Neuronal stem cell (in vitro differentiated cells): ENCODE measurements at places on chromosomes 7 and 10.
A peak's percentile ranks its signal among the peaks of the same experiment; 100 is the strongest.

DNA sequence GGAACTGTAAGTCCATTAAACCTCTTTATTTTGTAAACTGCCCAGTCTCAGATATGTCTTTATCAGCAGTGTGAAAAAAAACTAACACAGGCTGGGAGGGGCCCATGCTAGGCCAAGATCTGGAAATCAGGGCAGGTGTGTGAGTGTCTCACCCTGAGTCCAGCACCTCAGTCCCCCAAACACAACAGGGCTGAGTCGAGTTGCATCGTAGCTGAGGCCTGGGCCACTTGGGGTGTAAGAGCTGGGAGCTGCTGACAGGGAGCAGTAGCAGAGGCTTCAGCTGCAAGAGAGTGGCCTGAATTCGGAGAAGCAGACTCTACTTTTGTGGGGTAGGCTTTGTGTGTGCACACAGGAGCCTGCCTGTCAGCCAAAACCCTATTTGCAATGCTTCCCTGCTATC lies 553.1 kb downstream of the PTPRN2 start:
- no peak for DNase-seq
- H3K4me3 ChIP-seq: no peak overlapping the region
- H3K36me3 ChIP-seq: no peaks in the 10 kb centered on the region
- H3K27me3 ChIP-seq: peaks cover 17% of the 10 kb centered on the region

DNA sequence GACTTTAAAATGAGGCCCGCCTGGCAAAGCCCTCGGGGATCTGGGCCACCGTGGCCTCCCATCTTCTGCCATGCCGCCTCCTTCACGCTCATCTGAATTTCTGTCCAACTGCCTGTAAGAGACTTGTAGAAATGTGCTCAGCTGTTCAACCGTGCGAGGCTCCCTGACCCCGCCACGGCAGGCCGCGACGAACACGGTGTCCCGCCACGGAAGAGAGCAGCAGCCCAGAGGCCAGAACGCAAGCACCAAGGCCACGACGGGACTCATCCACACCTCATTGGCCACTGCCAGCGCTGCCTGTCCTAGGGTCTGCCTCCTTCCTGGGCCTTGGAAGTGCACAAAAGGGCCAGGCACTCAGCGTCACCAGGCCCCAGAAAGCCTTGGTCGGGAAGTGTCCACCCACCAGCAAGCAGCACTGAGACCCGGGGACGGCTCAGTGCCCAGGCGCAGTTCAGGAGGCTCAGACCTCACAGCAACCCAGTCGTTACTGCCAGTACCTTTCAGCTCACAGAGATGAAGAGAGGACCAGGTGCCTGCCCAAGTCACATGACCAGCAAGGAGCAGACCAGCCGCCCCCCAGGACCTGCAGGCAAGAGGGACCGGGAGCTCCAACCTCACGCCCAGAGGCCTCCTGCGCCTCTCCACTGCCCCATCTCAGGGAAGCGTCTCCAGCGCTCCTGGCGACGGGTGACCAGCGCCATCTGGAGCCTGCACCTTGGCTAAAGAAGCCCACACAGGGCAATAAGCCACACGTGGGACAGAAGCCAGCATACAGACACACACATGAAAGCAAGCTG lies 85.9 kb downstream of the MAD1L1 start:
- H3K4me1 ChIP-seq: no peaks in the 10 kb centered on the region
- no peaks in the 10 kb centered on the region for H3K27me3 ChIP-seq
- H3K36me3 ChIP-seq: peaks cover 29% of the 10 kb centered on the region
- DNase-seq: no peak
- H3K4me3 ChIP-seq: no peak overlapping the region
- H3K27ac ChIP-seq: no peak overlapping the region

DNA sequence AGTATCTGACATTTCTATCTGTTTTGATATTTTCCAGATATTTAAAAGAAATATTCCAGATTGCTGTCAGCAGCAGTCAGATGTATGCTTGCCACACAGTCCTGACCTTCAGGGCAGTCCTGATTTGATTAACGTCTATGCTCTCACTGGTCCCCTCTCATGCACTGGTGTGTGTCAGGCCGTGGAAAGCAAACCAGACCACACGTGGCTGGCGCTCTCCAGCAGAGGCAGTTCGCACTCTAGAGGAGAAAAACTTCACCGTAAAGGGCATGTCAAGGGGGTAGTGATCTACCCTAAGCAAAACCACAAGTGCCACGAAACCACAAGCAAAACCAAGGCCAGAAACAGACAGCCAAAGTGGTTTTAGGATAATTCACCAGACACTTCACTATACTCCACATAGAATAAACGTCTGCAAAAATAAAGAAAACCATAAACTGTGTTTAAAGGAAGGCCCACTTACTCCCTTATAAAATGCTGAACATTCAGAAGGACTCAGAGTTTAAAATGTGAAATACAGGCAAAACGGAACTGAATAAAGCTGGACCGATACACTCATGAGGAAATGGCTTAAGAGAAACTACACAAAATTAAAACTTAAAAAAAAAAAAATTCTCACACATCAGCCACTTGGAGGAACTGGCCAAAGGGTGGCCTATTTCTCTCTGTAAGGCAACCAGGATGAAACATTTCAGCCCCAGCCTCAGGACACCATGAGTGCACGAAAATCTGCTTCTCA lies 26.4 kb downstream of the PARP12 start:
- no peaks in the 10 kb centered on the region for H3K4me1 ChIP-seq
- no peaks in the 10 kb centered on the region for H3K36me3 ChIP-seq
- no peaks in the 10 kb centered on the region for H3K27me3 ChIP-seq
- H3K27ac ChIP-seq: no peak overlapping the region
- DNase-seq: no peak

DNA sequence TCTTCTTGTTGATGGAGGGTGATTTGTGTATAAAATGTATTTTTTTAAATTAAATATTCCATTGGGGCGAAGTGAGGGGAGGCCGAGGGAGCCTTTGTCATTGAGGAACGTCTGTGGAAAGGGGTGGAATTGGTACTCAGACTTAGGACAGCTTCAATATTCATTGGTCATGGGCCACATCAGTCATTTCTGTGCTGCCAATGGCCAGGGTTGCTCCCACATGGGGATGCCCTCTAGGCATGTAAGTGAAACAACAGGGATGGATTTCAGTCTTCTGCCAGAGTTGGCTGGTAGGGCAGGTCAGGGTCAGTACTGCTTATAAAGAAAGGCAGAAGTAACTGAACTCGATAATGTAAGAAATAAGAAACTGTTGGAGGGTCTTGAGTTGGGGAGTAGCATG lies 47.2 kb downstream of the NEURL1 start:
- DNase-seq: no peak
- no peak overlapping the region for H3K27ac ChIP-seq
- H3K27me3 ChIP-seq: no peaks in the 10 kb centered on the region
- no peaks in the 10 kb centered on the region for H3K36me3 ChIP-seq
- H3K4me1 ChIP-seq: peaks cover 4% of the 10 kb centered on the region

DNA sequence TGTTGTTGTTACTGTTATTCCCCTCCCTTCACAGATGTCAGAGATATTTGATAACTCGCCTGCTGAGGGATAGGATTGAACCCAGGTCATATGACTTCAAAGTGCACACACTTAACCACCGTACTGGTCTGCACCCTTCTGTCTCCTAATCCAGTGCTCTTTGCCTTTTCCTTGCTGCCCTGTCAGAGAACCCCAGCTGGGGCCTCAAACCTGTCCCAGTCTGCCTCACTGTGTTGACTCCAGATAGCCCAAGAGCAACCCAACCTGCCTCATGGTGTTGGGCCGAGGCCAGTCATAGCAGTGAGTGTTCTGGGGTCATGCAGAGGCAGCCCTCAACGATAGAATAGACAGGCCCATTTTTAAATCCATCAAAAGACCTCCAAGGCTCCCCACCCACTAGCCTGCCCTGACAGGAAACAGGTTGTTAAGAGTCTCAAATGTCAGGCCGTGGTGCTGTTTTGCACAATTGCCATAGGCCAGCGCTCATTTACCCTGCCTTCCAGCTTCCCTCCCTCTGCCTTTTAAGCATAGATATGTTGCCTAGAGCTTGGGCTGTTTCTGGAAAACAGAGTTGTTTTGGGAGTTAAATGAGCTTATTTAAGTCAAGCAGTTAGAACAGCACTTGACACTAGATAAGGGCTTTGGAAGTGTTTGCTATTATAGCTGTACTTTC lies 37.0 kb upstream of the PDCD4 start:
- H3K4me1 ChIP-seq: peaks cover 44% of the 10 kb centered on the region
- no peak overlapping the region for H3K4me3 ChIP-seq
- peak; percentile 37 for DNase-seq
- H3K36me3 ChIP-seq: no peaks in the 10 kb centered on the region
- peak overlapping the region; percentile 37 for H3K27ac ChIP-seq

DNA sequence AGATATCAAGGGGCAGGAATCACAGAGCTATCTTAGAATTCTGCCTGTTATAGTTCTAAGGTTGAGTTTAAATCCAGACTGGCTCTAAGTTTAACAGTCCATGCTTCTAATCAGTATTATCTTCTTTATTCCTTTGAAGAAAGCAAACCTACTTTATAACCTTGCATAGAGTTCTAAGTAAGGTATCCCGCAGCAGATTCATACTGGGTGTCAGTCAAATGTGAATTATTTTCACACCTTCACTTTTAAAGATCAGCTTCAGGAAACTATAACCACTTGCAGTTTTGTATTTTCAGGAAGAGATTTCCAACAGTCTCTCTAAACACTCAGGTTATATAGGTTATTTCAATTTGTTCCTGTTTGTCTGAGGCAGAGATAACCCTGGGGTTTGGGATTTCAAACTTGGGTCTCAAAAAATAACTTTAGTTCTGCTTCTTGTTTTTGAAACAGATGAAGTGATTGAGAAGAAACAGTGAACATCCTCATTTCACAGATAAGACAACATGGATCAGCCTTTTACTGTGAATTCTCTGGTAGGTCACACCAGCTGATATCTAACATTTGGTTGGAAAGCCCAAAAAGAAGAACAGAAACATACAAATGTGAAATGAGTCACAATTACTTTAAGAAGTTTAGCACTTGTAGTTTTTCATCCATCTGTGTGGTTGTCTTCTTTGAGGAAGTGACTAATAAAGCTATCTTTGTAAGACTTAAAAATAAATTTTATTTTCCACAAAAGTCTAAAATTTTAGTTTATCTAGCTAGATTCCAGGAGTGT lies 21.4 kb downstream of the STAMBPL1 start:
- no peak for DNase-seq
- H3K36me3 ChIP-seq: no peaks in the 10 kb centered on the region
- no peaks in the 10 kb centered on the region for H3K27me3 ChIP-seq
- H3K4me1 ChIP-seq: no peaks in the 10 kb centered on the region
- H3K27ac ChIP-seq: no peak overlapping the region
- H3K4me3 ChIP-seq: no peak overlapping the region

DNA sequence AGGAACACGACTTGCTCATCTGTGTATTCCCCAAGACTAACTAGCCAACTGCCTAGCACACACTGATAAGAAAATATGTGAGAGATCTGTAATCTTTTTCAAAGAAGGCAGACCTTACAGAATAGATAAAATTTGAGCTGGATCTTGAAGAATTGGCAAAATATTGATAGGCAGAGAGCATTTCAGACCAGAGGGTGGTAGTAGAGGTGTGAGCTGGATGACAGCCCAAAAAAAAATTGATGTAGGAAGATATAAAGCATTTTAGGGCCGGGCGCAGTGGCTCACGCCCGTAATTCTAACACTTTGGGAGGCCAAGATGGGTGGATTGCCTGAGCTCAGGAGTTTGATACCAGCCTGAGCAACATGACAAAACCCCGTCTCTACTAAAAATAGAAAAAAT lies 1.2 kb upstream of the ZNF746 start:
- peaks cover 4% of the 10 kb centered on the region for H3K4me1 ChIP-seq
- peaks cover 19% of the 10 kb centered on the region for H3K36me3 ChIP-seq
- no peak overlapping the region for H3K4me3 ChIP-seq
- H3K27ac ChIP-seq: no peak overlapping the region

GRCh38 chr10:106815427-106816043 lies 349.0 kb downstream of the SORCS1 start:
- H3K36me3 ChIP-seq: no peaks in the 10 kb centered on the region
- peak overlapping the region; percentile 53 for H3K27ac ChIP-seq

- no peaks in the 10 kb centered on the region for H3K27me3 ChIP-seq
- no peaks in the 10 kb centered on the region for H3K36me3 ChIP-seq
- H3K4me3 ChIP-seq: no peak overlapping the region
- no peaks in the 10 kb centered on the region for H3K4me1 ChIP-seq
Observed at GRCh38 chr10:116752969-116753665, 10.8 kb upstream of the HSPA12A start.

GRCh38 chr10:70480239-70480861 lies 1.8 kb downstream of the PALD1 start:
- no peak overlapping the region for H3K4me3 ChIP-seq
- H3K4me1 ChIP-seq: peaks cover 7% of the 10 kb centered on the region
- no peaks in the 10 kb centered on the region for H3K36me3 ChIP-seq
- H3K27ac ChIP-seq: no peak overlapping the region
- peaks cover 28% of the 10 kb centered on the region for H3K27me3 ChIP-seq
- DNase-seq: no peak

GRCh38 chr7:108204281-108204796 lies 74.2 kb upstream of the LAMB4 start:
- no peak overlapping the region for H3K4me3 ChIP-seq
- no peak for DNase-seq
- H3K27me3 ChIP-seq: no peaks in the 10 kb centered on the region
- no peak overlapping the region for H3K27ac ChIP-seq
- peaks cover 30% of the 10 kb centered on the region for H3K36me3 ChIP-seq

- no peak overlapping the region for H3K4me3 ChIP-seq
- no peak overlapping the region for H3K27ac ChIP-seq
- no peaks in the 10 kb centered on the region for H3K4me1 ChIP-seq
- DNase-seq: no peak
Observed at GRCh38 chr7:106693677-106694353, 32.9 kb upstream of the CCDC71L start.

- H3K4me3 ChIP-seq: no peak overlapping the region
- no peaks in the 10 kb centered on the region for H3K36me3 ChIP-seq
- no peak overlapping the region for H3K27ac ChIP-seq
- DNase-seq: no peak
Observed at GRCh38 chr7:84697506-84697905, 489.4 kb downstream of the SEMA3D start.

- no peak overlapping the region for H3K27ac ChIP-seq
- H3K4me1 ChIP-seq: peaks cover 7% of the 10 kb centered on the region
- no peak for DNase-seq
- H3K36me3 ChIP-seq: no peaks in the 10 kb centered on the region
- no peak overlapping the region for H3K4me3 ChIP-seq
- H3K27me3 ChIP-seq: no peaks in the 10 kb centered on the region
Observed at GRCh38 chr7:1946773-1947450, 276.8 kb downstream of the ELFN1 start.

GRCh38 chr7:152363798-152364197 lies 72.0 kb downstream of the KMT2C start:
- H3K27ac ChIP-seq: no peak overlapping the region
- peaks cover under 1% of the 10 kb centered on the region for H3K36me3 ChIP-seq
- no peaks in the 10 kb centered on the region for H3K4me1 ChIP-seq

GRCh38 chr7:140509789-140510188 lies 30.5 kb upstream of the MKRN1 start:
- no peak overlapping the region for H3K27ac ChIP-seq
- DNase-seq: no peak
- H3K4me1 ChIP-seq: peaks cover 9% of the 10 kb centered on the region
- no peak overlapping the region for H3K4me3 ChIP-seq
- H3K36me3 ChIP-seq: no peaks in the 10 kb centered on the region

GRCh38 chr7:28748933-28749584 lies 209.1 kb downstream of the TRIL start:
- H3K27me3 ChIP-seq: no peaks in the 10 kb centered on the region
- DNase-seq: no peak
- peaks cover 9% of the 10 kb centered on the region for H3K4me1 ChIP-seq
